ENCODE measurements at places on chromosomes 6 and 20. TPM values are rescaled to one million over a fixed set of nuclear protein-coding genes. Genes with fewer than 3 reads are reported as not detected.

- no peaks in the 10 kb centered on the region for H3K4me1 ChIP-seq
- H3K27ac ChIP-seq = peak overlapping the region; percentile 40
- H3K36me3 ChIP-seq = no peaks in the 10 kb centered on the region
- DNase-seq = no peak
- H3K4me3 ChIP-seq = no peak overlapping the region
Measured at GRCh38 chr6:128848212-128848935, 34.6 kb upstream of the LAMA2 start.

DNA sequence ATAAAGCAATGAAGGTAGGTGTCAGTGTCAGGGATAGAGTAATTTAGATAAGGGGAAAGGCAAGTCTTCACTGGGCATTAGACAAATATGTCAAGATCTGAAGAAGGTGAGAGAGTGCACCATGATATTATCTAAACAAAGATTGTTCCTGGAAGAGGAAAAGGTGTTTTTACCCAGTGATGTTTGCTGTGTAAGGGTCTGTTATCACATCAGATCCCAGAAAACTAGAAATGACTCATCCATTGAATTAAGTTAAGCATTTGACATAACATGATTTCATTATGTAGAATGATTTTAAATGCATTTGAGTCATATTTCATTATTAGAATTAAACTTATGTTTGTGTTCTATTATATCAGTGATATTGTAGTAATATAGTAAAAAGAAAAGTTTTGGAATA, 1279.5 kb upstream of the CITED2 start:
- H3K27me3 ChIP-seq = no peaks in the 10 kb centered on the region
- no peaks in the 10 kb centered on the region for H3K36me3 ChIP-seq
- no peak for DNase-seq
- no peaks in the 10 kb centered on the region for H3K4me1 ChIP-seq
- H3K4me3 ChIP-seq = no peak overlapping the region

The FYN gene
- total RNA-seq = 123 TPM

DNA sequence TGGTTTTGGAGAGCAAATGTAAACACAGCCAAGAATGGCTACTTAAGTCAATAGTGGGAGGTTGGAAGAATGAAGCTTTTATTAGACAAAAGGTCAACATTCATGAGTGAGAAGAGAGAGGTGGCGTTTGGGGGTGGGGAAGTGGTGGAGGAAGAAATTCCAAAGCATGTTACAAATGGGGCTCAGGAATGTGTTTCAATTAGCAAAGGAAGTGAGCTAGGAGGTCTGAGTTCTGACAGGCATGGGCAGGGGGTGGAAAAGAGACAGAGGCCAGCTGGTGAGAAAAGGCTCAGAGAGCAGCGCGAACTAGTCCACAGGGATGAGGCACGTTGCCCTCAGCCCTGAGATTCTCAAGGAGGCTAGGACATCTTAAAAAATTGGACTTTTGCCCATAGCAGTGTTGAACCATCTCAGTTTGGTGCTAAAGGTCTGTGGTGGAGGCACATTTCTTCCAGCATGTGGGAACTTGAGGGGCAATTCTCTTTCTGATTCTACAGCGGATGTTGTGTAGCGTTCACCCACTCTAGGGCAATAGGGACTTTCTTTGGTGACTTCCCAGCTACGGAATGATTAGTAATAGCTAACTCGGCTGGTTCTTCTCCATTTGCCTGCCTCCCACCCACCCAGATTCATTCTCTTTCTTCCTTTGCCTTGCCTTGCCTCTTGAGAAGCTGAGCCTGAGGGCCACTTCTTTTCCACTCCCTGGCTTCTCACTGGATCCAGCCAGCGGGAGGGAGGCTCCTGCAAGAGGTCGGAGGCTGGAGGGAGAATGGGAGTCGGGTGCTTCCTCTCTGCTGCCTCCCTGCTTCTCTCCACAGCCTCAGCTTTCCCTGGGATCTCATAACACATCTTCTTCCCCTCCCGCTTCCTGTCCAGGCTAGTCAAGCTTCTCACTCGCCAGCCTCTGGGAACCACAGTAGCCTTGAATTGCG, 45.1 kb upstream of the NEDD9 start:
- H3K4me3 ChIP-seq = no peak overlapping the region
- H3K4me1 ChIP-seq = peaks cover 27% of the 10 kb centered on the region
- DNase-seq = no peak

DNA sequence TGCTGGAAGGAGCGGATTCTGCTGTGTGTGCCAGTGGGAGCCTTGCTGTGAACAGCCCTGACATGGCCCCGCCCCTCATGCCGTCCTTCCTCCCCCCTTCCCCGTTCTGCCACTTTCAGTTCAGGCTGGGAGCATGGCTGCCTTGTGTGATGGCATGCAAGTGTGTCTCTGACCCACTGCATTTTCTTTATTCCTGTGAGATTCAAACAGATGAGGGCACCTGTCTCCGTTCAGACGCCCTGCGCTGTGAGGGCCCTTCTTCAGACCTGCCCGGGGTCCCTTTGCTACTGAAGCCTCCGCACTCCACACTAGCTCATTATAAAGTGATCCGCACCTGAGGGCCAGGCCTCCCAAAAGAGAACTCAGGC, 88.3 kb downstream of the TAF4 start:
- no peaks in the 10 kb centered on the region for H3K27me3 ChIP-seq
- no peak for DNase-seq
- H3K36me3 ChIP-seq = peaks cover 22% of the 10 kb centered on the region
- no peaks in the 10 kb centered on the region for H3K4me1 ChIP-seq
- no peak overlapping the region for H3K27ac ChIP-seq

- H3K27me3 ChIP-seq = no peaks in the 10 kb centered on the region
- peak overlapping the region; percentile 89 for H3K27ac ChIP-seq
- peaks cover 31% of the 10 kb centered on the region for H3K36me3 ChIP-seq
- peaks cover 4% of the 10 kb centered on the region for H3K4me1 ChIP-seq
- H3K4me3 ChIP-seq = no peak overlapping the region
- no peak for DNase-seq
Measured at GRCh38 chr6:35425284-35425683, 26.9 kb upstream of the FANCE start.

The C6orf118 gene
- not detected for total RNA-seq

DNA sequence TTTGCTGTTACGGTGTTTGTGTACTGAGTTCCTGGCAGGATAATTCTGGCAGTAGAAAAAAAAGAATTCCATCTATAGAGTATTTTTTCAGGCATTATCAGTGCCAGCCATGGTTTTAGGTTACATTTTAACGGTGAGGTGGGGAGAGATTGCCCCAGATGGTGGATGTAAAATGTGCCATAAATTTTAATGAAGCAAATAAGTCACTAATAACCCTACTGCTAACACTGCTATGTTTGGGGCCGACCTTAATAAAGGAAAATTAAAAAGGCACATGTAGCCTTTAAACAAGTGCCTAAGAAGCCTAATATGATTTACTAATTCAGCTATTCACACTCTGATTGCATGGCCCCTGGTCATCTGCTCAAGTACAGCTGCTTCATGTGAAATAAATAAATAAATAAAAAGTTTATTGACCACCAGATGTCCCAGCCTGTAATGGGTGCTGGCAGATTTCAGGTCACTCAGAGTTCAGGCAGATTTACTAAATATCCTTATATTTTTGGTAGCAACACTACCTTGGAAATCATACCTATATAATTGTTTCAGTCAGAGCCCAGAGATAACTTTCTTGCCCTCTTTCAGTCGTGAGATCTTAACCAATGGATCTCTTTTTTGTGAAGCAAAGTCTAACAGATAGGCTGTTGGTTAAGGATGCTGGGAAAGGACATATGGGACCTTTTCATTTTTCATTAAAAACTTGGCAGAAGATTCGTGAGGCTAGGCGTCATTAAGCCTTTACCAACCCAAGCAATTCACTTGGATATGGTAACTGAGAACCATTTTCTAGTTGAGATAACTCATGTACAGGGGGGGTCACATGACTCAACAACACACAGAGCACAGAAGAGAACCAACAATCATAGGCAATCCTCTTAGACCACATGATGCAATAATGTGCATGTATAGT, 495.0 kb upstream of the NRSN1 start:
- H3K4me1 ChIP-seq = peaks cover 38% of the 10 kb centered on the region
- H3K4me3 ChIP-seq = no peak overlapping the region

DNA sequence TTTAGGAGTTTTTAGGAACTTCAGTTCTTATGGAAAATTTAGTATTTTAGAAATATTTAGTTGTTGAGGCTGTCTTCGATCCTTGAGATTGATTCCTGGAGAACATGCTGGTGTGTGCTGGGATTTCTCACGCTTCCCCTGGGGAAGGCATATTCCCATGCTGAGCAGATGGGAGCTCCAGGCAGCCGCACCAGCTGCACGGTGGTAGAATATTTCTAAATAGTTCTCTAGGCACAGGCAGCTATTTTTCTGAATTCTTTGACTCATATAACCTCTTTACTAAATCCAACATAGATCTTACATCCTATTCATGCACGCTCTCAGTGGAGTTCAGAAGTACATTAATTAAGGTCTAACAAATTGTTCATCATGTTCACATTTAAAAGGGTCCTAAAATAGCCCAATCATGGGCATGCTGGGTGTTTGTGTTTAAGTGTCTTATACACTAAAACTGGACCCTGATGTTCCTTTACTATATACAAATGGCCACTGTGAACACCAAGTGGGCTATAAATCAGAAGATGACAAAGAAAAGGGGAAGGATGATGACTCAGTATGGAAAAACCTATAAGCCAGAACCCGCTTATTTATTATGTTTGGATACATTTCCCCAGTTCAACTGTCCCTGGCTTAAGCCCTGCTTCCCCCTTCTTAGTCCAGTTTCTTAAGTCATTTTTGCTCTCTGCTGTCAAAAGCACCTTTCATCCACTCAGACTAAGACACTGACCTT, 138.5 kb downstream of the UST start:
- H3K36me3 ChIP-seq = no peaks in the 10 kb centered on the region
- no peaks in the 10 kb centered on the region for H3K27me3 ChIP-seq
- no peak for DNase-seq

DNA sequence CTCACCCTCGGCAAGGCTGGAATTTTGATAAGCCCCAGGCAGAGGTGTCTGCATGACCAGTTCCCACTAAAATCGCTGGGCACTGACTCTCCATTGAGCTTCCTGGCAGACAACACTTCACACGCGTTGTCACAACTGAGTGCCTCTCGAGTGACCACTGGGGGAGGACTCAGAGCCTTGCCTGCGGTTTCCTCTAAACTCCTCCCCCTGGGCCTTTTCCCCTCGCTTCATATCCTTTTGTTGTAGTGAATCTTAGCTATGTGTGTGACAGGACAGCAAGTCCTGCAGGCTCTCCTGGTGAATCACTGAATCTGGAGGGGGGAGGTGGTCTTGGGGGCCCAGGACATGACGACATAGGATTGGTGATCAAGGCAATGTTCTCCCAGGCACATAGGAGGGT, 670.8 kb downstream of the PRKN start:
- H3K4me1 ChIP-seq = peaks cover 8% of the 10 kb centered on the region
- H3K27ac ChIP-seq = no peak overlapping the region
- DNase-seq = no peak

GRCh38 chr6:125507987-125508655, 206.4 kb upstream of the HDDC2 start:
- no peak for DNase-seq
- H3K27ac ChIP-seq = no peak overlapping the region
- H3K4me1 ChIP-seq = peaks cover 5% of the 10 kb centered on the region

- H3K4me1 ChIP-seq = no peaks in the 10 kb centered on the region
- DNase-seq = no peak
- H3K4me3 ChIP-seq = no peak overlapping the region
- H3K27me3 ChIP-seq = no peaks in the 10 kb centered on the region
- peaks cover 14% of the 10 kb centered on the region for H3K36me3 ChIP-seq
- H3K27ac ChIP-seq = no peak overlapping the region
Measured at GRCh38 chr6:98880486-98880885, 46.1 kb downstream of the POU3F2 start.

The SLPI gene
- total RNA-seq = not detected

GRCh38 chr20:13220904-13221297, at the start of gene ISM1:
ISM1 (plus strand) TSS chr20:13221274; CDS start chr20:13221777, 503 bp downstream.
- H3K4me3 ChIP-seq = peak within 1 kb of the TSS; percentile 79
- H3K36me3 ChIP-seq = no peaks in the 10 kb centered on the region
- peaks cover 78% of the 10 kb centered on the region for H3K27me3 ChIP-seq
- H3K4me1 ChIP-seq = peaks cover 14% of the 10 kb centered on the region
- no peak within 1 kb of the TSS for H3K27ac ChIP-seq
- DNase-seq = peak; percentile 48

GRCh38 chr20:5100684-5101347, 18.9 kb downstream of the PCNA start:
- no peaks in the 10 kb centered on the region for H3K27me3 ChIP-seq
- H3K4me3 ChIP-seq = no peak overlapping the region
- peak overlapping the region; percentile 61 for H3K27ac ChIP-seq
- peaks cover 57% of the 10 kb centered on the region for H3K36me3 ChIP-seq
- no peaks in the 10 kb centered on the region for H3K4me1 ChIP-seq

The CEP43 gene
- total RNA-seq = 27.5 TPM

The TFAP2C gene
- total RNA-seq = 10.3 TPM

- H3K27me3 ChIP-seq = peaks cover 6% of the 10 kb centered on the region
- peaks cover 17% of the 10 kb centered on the region for H3K4me1 ChIP-seq
- H3K27ac ChIP-seq = no peak overlapping the region
- no peaks in the 10 kb centered on the region for H3K36me3 ChIP-seq
Measured at GRCh38 chr20:62754122-62754990, 41.9 kb upstream of the MRGBP start.

DNA sequence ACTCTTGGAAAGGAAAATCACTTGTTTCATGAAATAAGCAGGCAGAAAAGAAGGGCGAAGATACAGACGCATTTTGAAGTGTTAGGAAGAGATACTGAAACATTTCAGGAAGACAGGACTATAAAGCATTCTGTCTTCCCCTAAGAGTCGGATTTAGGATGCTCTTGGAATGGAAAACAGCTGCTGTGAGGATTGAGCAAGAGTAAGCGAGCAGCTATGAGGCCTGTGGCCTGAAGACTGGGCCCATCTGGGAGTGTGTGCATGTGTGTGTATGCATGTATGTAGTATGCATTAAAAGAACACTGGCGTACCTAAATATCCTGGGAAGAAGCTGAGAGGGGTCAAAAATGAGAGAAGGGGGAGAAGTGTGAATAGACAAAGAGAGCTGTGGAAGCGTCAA, 83.6 kb downstream of the SIM1 start:
- DNase-seq = no peak
- H3K4me1 ChIP-seq = no peaks in the 10 kb centered on the region
- H3K36me3 ChIP-seq = no peaks in the 10 kb centered on the region
- no peaks in the 10 kb centered on the region for H3K27me3 ChIP-seq
- H3K27ac ChIP-seq = no peak overlapping the region

- no peak overlapping the region for H3K4me3 ChIP-seq
- H3K27ac ChIP-seq = no peak overlapping the region
- H3K27me3 ChIP-seq = no peaks in the 10 kb centered on the region
- no peak for DNase-seq
Measured at GRCh38 chr6:82602776-82603175, 239.2 kb downstream of the TPBG start.

GRCh38 chr6:71720705-71721104, 165.6 kb upstream of the RIMS1 start:
- H3K4me3 ChIP-seq = no peak overlapping the region
- H3K27me3 ChIP-seq = no peaks in the 10 kb centered on the region
- H3K36me3 ChIP-seq = no peaks in the 10 kb centered on the region
- no peak for DNase-seq
- H3K27ac ChIP-seq = no peak overlapping the region
